ENCODE measurements at places on chromosomes 7 and 10.

GRCh38 chr10:17222329-17222728 lies 5.7 kb upstream of the VIM start:
- DNase-seq: no peak

DNA sequence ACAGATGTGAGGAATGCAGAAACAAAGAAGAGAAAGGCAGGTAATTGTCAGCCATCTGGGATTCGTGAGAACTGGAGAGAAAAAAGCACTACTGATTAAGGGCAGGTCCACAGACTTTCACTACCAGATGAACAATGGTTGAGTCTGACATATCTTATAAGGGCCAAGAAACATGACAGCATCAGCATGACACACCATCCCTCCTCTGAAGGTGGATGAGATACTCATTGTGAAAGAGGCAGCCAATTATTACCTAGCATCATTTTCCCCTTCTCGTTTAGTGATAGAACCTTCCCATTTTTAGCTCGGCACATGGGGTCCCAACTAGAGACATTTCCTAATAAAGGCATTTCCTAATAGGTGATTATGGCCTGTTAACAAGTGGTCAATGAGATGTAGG lies 19.2 kb upstream of the MET start:
- DNase-seq: no peak

- no peak for DNase-seq
Observed at GRCh38 chr10:81953420-81953819, 78.4 kb downstream of the NRG3 start.

- no peak for DNase-seq
Observed at GRCh38 chr10:71456631-71457030, 59.9 kb downstream of the CDH23 start.

DNA sequence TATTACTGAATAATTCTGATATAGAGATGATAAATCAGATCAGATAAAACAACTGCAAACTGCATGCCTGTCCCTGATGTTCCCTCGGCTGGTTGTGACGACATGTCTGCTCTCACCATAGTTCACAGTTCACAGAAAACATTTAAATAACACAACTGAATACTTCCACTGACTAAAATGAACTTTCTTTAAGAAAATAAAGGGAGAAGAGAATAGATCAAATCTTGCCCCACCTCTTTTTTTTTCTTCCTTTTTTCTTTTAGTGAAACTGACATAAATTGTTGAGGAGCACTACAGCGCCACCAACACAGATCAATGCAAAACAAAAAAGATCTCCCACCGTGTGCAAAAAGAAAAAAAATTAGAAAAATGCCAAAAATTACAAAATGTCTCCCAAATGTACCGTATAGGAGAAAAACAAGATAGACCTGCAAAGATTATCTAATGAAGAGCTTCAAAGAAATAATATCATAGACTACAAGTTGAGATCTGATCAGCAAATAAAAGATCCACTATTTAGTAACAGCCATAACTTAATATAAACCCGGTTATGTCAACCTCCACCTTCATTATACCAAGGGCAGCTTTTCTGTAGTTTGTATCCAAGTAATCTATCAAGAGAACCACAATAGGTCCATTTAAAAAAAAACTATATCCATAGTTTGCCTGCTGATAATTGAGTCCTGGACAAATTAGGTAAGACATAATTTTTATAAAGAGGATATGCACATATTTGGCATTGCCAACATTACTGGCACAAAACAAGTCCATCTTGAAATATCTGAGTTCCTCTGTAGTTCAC lies 30.7 kb upstream of the EPC1 start:
- DNase-seq: peak; percentile 73

DNA sequence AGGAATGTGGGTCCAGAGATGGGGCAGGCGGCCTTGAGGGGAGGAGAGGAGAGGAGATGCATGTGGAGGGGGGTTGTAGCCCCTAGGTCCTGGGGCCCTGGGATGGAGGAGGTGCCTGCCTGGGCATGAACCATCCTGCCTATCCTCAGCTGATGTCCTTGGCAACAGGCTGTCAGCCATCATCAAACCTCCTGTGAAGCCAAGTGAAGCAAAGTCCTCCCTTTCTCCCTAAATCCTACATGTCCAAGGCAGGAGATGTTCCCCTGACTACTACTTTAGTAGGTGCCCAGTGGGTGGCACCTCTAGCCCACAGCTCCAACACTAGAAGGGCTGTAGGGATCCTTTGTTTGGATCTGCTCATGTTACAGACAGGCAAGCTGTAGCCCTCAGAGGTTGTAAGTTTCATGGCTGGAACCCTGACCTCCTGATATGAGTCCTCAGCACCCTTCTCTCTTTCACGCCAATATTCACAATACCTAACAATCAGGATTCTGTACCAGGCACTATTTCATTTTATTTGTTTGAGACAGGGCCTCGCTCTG lies 66.6 kb upstream of the SYPL1 start:
- no peak for DNase-seq

- DNase-seq: no peak
Observed at GRCh38 chr10:70666960-70667798, 5.1 kb upstream of the ADAMTS14 start.

GRCh38 chr7:18353339-18353738 lies 142.2 kb upstream of the HDAC9 start:
- DNase-seq: no peak

DNA sequence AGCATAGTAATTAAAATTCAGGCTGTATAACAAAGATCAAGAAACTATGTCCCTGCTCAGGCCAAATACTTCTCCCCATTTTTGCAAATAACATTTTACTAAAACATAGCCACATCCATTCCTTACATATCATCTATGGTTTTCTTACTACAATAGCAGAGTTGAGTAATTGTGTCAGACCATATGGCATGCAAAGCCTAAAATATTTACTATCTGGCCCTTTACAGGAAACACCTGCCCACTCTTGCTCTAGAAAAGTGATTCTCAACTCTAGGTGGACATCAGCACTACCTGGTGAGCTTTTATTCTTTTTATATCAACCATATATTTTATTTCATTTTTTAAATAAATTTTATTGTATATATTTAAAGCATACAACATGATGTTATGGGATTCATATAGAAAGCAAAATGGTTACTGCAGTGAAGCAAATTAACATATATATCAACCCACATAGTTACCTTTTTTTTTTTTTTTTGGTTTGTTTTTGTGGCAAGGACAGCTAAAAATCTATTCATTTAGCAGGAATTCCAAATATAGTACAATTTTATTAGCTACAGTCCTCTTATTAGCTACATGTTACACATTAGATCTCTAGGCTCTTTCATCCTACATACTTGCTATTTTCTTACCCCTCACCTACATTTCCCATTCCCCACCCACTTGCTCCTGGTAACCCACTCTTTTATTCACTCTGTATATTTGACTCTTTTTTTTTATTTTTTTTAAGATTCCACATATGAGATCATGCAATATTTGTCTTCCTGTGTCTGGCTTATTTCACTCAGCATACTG lies 19.6 kb downstream of the ABI1 start:
- no peak for DNase-seq

DNA sequence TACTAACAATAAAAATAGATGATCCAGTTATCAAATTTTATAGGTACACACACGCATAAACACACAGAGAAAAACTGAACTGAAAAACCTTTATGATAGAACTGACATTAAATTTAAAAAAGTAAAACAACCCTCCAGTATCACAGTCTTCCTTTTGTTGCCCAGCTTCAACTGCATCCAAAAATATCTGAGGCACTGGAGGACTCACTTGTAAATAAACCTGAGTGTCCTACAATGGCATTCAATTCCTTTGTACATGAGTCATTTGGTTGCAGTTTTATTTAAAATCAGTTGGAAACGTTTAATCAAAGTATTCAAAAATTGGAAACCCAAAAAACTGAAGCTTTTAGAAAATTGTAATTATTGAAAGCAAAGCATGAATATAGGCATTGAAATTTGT lies 265.2 kb upstream of the CSTF2T start:
- no peak for DNase-seq
